ENCODE measurements at places on chromosomes 1 and 21.

- H3K4me3 ChIP-seq: no peak overlapping the region
- H3K27me3 ChIP-seq: peaks cover 19% of the 10 kb centered on the region
- no peaks in the 10 kb centered on the region for H3K36me3 ChIP-seq
- H3K27ac ChIP-seq: no peak overlapping the region
Measured at GRCh38 chr1:15215116-15215515, 31.9 kb upstream of the FHAD1 start.

DNA sequence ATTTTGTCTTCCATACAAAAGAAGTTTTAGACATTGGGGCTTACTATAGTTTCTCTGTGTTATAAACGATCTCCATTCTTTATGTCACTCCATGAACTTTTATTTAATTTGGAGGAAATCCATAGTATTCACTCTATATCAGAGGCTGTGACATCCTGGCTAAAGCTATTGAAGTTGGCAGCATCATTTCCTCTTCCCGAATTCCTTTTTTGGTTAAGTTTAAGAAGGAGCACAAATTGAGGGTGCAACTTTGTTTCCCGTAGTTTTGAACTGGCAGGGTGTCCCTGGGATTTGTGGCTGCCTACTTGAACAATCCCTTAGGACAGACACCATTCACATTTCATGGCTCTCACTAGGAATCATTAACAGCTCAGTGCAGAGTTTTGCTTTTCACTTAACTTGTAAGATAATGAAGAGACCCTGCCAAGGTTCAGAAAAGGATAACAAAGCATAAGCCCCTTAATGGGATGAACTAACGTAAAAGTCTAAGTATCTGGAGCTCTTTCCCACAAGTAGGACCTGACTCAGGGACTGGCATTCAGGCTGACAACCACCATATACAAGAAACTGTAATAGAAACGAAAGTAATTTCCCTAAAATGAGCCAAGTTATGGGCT is 13.9 kb downstream of the S1PR1 start:
- H3K27me3 ChIP-seq: no peaks in the 10 kb centered on the region
- no peaks in the 10 kb centered on the region for H3K36me3 ChIP-seq
- peak overlapping the region; percentile 63 for H3K27ac ChIP-seq
- no peak for DNase-seq
- H3K4me1 ChIP-seq: peaks cover 58% of the 10 kb centered on the region

DNA sequence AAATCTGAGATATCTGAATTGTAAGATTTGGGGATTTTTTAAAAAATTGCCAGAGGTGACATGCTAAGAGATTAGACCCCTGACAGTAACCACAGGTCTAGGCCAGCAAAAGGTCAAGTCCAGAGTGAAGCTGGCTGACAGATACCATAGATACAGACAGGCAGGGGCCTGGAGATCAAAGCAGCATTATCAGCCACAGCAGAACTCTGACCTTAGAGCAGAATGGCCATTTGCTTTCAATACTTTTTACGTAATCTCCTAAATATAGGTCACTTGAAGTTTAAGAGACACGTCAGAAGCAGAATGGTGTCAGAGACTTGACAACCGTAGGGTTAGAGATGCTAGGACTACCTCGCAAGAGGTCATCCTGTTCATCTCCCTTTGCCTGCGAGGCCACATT is 40.8 kb upstream of the RXRG start:
- peaks cover 18% of the 10 kb centered on the region for H3K27me3 ChIP-seq
- no peak overlapping the region for H3K27ac ChIP-seq
- no peak overlapping the region for H3K4me3 ChIP-seq
- H3K36me3 ChIP-seq: no peaks in the 10 kb centered on the region

DNA sequence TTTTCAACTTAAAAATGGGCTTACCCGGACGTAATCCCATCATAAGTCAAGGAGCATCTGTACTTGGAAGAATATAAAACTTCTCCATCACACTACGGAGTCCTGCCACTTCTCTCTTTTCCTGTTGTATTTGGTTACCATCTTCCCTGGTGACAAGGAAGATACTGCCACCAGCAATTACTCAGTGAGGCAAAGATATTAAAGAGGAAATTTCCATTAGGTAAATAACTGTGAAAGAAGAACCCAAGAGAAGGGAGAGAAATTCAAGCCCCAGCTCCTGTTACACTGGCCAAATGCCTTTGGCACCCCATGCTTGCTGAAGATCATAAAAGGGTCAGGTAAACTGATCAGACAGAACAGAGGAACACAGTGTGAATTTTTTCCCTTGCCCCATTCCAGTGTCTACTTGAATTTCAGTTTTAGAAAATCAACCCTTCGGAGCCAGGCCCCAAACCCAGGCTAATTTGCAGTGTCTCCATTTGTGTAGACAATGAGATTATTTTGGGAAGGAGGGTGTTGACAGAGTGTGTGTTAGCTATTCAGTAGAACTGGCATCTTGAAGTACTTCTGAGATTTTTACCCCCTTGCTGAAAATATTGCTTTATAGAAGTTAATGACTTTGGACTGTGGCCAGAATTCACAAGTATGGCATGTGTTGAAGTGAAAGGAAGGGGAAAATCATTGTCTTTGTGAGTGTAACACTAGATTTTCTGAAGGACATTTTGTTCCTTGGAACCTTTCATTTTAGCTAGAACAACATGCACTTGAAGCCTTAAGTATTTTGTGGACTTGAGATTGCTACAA is 167.1 kb downstream of the DHRS3 start:
- no peak overlapping the region for H3K27ac ChIP-seq
- H3K4me3 ChIP-seq: no peak overlapping the region
- peaks cover 50% of the 10 kb centered on the region for H3K36me3 ChIP-seq
- H3K4me1 ChIP-seq: peaks cover 18% of the 10 kb centered on the region
- DNase-seq: no peak

- H3K4me3 ChIP-seq: no peak overlapping the region
- no peak for DNase-seq
- no peak overlapping the region for H3K27ac ChIP-seq
- no peaks in the 10 kb centered on the region for H3K36me3 ChIP-seq
- H3K27me3 ChIP-seq: peaks cover 19% of the 10 kb centered on the region
- peaks cover 17% of the 10 kb centered on the region for H3K4me1 ChIP-seq
Measured at GRCh38 chr1:15158506-15159165, 5.1 kb downstream of the TMEM51 start.

DNA sequence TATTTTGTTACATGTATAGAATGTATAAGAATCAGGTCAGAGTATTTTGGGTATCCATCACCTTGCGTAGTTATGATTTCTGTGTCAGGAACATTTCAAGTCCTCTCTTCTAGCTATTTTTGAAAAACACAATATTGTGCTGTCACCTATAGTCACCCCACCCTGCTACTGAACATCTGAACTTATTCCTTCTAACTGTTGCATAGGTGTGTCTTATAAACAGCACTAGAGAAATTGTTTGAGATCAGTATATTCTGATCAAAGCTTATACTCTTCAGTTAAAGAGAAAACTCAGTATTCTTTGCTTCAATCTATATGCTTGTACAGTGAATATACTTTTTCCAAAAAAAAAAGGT is 96.0 kb downstream of the ASH1L start:
- peak overlapping the region; percentile 86 for H3K27ac ChIP-seq
- no peaks in the 10 kb centered on the region for H3K27me3 ChIP-seq
- H3K4me1 ChIP-seq: peaks cover 58% of the 10 kb centered on the region
- peaks cover 25% of the 10 kb centered on the region for H3K36me3 ChIP-seq
- no peak for DNase-seq

DNA sequence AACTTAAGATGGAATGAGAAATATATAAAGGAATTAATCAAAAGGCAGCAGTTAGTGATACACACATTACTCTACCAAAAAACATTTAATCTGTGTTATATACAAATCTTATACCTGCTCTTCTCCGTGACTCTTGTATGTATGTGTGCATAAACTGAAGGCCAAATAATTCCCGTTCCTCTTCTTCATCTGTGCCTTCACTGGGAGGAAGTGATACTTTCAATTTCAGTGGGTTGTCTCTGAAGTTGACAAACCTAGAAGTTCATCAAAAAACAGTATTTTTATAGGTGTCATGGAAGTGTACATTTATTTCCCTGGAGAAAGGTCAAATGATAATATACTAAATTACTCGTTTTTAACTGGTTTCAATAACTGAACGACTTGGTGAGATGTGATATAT is 19.3 kb downstream of the TRMT13 start:
- no peak overlapping the region for H3K4me3 ChIP-seq
- peaks cover 13% of the 10 kb centered on the region for H3K4me1 ChIP-seq
- peaks cover 22% of the 10 kb centered on the region for H3K36me3 ChIP-seq

GRCh38 chr1:2127187-2128145 is 67.1 kb downstream of the FAAP20 start:
- H3K4me3 ChIP-seq: peak overlapping the region; percentile 81
- DNase-seq: no peak
- H3K4me1 ChIP-seq: peaks cover 36% of the 10 kb centered on the region
- H3K27me3 ChIP-seq: no peaks in the 10 kb centered on the region
- peak overlapping the region; percentile 86 for H3K27ac ChIP-seq

DNA sequence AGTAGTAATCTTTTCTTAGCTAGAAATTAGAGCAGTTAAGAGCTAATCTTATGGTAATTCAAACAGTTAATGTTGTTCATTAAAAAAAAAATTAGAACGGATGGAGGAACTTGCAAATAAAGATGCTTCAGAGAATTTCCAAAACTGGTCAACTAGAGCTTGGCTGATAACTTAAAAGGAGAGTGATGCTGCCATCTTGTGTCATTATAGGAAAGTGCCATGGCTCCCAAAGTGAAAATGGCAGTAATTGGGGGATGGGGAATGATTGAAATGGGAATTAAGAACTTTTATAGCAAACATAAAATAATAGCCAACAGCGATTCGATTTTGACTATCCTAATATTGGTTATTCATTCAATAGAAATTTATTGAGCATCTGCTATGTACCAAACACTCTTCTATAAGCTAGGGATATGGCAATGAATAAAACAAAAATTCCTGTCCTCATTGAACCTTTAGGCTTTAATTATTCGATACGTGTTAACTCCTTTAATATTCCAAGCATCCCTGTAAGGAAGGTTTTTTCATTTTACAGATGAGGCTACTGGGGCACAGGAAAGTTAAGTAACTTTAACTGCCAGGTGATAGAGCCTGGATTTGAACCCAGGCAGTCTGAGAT is 5.7 kb upstream of the PLPP3 start:
- H3K27ac ChIP-seq: no peak overlapping the region
- H3K4me1 ChIP-seq: peaks cover 4% of the 10 kb centered on the region
- no peak overlapping the region for H3K4me3 ChIP-seq
- no peaks in the 10 kb centered on the region for H3K36me3 ChIP-seq
- H3K27me3 ChIP-seq: peaks cover 2% of the 10 kb centered on the region

DNA sequence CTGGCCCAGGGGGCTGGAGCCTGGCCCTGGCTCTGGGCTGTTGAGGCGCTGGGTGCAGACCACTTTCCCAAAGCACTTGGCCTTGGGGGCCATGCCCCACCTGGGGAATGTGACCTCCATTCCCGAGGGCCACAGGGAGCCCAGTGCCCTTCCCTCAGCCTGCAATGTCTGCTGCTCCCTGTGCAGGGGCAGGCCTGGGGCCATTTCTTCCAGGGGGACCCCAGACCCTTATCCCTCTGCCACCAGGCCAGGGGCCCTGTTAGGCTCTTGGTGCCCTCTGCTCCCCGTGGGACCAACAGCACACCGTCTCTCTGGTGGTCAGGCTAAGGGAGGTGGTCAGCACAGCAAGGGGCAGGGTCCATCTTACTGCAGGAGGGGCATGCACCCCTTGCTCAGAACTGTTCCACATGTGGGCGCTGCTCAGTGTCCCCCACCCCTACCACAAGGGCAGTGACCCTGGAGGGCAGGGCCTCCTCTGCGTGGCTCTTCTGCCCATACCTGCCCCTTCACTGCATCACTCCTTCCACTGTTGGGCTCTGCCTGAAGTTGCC is 1.1 kb upstream of the TMEM52 start:
- H3K4me1 ChIP-seq: no peaks in the 10 kb centered on the region
- no peak for DNase-seq
- no peak overlapping the region for H3K4me3 ChIP-seq
- peaks cover 4% of the 10 kb centered on the region for H3K27me3 ChIP-seq
- H3K36me3 ChIP-seq: no peaks in the 10 kb centered on the region

- no peak overlapping the region for H3K4me3 ChIP-seq
- H3K36me3 ChIP-seq: no peaks in the 10 kb centered on the region
- DNase-seq: no peak
Measured at GRCh38 chr1:5742032-5742431, 250.2 kb downstream of the NPHP4 start.

DNA sequence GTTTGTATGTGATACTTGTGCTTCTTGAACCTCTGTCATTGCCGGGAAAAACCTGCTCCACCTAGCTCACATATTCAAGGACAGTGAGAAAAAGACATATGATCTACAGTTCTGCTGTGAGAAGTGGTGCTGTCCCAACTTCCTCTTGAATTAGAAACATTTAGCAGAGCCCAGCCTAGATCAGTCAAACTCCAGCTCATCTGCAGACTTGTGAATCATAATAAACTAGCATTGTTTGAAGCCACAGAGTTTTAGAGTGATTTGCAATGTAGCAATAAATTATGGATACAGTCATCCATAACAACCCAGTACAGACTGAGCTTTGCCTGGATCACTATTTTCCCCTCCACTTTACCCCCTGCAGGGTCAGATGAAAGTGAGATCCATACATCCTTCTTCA is 497.8 kb downstream of the PLA2G4A start:
- H3K36me3 ChIP-seq: no peaks in the 10 kb centered on the region
- H3K4me3 ChIP-seq: no peak overlapping the region
- H3K27ac ChIP-seq: no peak overlapping the region
- H3K4me1 ChIP-seq: no peaks in the 10 kb centered on the region
- DNase-seq: no peak
